ENCODE measurements at places on chromosomes 12 and 14.

DNA sequence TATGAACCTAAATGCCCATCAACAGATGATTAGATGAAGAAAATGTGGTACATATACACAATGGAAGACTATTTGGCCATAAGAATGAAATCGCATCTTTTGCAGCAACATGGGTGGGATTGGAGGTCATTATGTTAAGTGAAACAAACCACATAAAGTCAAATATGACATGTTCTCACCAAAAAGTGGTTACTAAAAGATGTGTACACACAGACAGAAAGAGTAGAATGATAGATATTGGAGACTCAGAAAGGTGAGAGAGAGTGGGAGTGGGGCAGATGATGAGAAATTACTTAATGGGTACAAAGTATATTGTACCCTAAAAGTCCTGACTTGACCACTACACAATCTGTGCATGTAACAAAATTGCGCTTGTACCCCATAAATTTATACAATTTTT is 19.6 kb downstream of the VWF start:
- no peak for DNase-seq

DNA sequence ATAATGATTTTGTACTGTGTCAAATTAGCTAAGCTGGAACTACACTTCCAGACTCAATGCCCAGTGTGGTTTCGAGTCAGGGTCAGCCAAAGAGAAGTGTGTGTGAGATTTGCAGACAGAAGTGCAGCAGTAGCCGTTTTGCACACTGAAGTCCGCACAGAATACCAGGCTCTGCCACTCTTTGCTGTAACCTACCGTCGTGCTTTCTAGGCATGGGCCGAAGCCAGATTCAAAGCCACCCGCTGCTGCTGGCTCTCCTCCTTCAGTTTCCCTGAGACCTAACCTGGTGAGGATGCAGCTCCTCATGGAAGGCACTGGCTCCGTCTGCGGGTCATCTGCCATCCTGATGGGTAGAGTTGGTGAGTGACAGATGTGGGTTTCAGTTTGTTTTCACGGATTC is 48.8 kb downstream of the LRTM2 start:
- no peak for DNase-seq

DNA sequence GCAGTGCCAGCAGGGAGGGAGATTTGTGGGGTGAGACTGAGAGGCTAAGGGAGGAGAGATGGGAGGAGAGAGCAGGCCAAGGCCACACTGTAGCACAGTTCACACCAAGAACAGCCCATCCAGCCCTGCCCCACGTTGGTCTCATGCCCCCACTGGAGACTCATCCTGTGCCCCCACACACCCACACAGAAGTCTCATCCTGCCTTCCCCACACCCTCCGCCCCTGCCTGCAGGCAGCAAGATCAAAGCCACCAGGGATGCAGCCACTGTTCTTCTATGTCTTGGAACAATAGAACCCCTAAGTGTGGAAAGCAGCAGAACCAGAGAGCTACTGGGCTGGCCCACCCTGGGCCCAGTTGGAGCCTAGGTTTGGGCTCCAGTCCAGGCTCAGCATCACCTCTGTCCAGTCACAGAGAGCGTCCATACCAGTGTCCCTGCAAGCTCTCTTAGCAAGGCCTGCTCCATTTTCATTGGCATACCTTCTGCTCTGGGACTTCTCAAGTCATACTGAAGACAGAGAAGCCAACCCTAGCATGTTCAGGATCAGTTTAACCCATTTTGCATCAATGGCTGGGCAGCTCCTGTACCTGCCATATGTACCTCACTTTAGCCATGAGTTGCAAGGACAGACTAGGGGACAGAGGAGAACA is 31.7 kb upstream of the HDAC7 start:
- no peak for DNase-seq

DNA sequence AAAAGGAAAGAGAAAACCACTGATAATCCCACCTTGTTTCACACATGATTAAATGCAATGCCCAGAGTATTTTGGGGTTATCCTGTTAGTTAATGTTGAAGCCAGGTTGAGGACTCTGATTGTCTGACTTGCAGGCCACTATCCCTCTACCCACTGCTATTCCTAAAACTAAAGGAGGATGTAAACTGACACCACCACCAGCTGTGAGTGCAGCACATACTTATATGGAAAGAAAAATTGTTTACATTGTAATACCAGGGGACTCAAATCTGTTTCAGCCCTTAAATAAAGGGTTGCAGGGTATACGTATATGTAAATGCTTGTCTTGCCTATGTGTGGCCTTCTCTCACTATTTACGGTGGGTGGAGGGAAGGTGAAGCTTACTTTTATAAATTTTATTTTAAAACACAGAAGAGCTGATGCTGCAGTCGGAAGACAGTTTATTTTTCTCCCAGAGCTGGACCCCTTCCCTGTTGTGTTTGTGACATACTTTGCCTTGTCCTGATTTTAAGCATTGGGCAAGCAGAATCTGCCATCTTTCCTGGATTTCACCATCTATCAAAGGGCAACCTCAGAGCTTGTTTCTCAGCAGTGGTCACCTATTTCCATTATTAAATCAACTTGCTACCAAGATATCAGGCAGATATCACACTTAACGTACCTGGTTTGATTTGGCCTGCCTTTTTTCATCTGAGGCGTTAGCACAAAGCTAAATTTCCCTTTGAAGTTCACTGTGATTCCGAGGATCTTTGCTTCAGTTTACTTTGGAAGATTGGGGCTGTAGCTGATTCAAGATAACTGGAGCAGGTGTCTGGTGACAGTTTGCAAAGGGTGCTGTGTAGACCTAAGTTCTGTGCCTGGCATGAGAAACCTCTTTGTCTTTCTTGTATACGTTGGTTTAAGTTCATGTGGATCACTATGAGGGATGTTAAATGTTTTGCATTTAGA is 25.2 kb downstream of the DAAM1 start:
- no peak for DNase-seq

- no peak for DNase-seq
These were observed 19.6 kb upstream of the PPP1R13B start for GRCh38 chr14:103867020-103867419.

DNA sequence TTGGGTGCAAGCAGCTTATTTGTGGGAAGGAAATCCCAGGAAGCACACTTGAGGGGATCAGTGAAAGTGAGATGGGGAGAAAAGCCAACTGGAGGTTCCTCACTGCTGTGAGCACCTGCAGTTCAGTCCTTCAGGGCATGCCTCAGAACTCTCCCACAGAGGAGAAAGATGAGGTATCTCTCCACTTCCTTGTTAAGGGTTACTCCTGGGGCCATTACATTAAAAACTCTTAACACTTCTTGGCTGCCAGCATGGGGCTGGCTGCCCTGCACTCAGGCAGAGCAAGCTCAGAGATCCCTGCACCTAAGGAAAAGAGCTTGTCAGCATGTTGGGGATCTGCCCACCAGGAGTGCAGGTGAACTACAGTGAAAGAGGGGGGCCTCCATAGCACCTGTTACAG is 28.8 kb downstream of the FERMT2 start:
- DNase-seq = no peak

DNA sequence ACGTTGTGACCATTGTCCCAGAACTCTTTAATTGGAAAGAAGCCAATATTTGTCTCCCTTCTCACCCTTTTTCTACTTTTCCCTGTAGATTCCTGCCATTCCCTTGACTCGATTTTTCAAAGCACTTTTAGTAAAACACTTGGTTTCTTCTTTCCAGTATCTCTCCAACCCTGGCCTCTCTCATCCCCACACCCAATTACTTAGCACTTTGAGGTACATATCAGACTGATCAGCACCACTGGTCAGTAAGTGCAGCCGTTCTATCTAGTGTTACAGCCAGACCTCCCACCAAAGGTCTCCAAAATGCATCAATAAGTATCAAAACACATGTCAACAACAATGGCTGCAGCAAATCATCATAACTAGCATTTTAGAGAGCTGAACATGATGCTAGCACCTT is 141.9 kb downstream of the BTG1 start:
- no peak for DNase-seq

DNA sequence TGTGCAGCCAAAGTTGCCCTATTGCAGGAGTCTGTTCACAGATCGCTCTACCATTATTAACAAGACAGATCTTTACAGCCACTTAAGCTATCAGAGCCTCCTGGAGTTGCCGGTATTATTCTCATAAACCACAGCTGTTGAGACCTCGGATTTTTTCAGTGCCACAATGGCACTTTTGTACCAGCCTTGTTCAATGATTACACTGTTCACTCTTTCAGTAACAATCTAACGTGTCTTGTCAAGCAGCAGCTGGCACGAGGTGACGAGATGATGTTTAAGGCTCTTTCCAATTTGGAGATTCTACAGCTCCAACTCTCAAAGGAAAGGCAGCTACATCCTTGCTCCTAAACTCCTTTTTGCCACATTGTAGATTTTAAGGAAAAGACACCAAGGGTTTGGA is 30.7 kb downstream of the LRIG3 start:
- DNase-seq = no peak

DNA sequence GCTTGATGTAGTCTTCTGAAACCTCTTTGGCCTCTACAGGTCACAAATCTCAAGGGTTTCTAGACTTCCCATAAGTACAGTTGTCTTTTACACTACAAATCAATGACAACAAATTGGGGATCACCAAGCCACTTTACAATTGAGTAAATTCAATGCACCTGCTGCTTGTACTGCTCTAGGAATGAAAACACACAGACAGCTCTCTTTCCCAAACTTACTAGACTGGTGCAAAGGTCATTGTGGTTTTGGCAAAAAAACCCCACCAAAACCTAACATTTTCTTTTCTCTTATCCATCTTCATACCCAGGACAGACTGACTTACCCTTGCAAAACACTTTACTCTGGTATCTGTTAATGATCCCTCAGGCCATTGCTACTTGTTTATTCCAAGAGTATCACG is 2.7 kb downstream of the M6PR start:
- DNase-seq = no peak

DNA sequence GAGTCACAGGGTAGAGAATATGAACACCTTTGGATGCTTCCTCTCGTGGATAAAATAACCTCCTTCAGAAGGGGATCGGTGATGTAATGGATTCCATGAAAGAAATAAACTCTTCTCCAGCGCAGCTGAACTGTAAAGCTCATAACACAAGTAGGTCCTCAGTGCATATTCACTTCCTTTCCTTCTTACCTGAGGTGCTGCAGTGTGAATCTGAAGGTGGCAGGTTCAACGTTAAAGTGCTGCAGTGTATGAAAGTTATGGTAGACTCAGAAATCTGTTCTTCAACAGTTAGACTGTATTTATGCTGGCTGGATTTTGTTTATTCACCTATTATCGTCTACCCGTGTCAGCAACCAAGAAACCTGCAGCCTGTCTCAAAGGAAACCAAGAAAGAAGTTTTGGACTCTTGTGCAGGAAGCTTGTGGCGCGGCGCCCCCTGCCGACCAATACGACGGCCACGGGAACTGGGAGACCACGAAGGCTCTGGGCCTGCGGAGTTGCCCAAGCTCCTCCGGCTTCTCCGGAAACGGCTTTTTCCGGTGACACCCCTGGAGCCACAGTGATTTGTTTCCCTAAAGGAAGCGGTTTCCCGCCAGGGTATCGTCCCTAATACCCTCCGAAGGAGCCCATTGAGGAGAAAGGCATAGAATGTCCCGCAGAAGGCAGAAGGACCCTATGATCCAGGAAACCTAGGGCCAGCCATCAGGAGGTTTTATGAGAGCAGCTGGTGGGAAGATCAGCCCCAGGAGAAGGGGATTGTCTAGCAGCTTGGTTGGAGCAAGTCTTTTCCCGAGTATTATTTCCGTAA is 17.6 kb upstream of the RNASE3 start:
- DNase-seq = peak; percentile 74

Data from stimulated activated CD8-positive, alpha-beta memory T cell treated with anti-CD3 and anti-CD28 coated beads, Interleukin-4, amount 100 ng/mL, for 24 hours (primary cell).